T-helper 1 cell (primary cell): ENCODE measurements at places on chromosomes 7 and 10.
A peak's percentile ranks its signal among the peaks of the same experiment; 100 is the strongest.

DNA sequence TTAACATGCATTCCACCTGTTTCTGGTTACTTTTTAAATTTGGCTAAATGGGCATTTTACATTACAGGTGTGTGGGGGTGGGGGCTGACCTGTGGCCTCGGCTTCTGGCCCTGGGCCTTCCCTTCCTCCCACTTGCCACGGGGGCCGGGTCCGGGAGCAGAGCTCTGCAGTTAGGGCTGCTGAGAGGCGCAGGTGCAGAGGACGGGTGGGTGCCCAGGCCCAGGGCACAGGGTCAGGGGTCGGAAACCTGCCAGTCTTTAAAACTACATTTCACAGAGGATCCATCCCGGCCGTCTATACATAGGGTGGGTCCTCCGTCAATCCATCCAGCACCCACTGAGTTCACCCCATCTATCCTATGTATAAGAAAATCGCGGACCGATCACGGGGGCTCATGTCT lies 106.5 kb upstream of the INSIG1 start:
- no peak for DNase-seq

- DNase-seq: no peak
Observed at GRCh38 chr10:121683366-121683765, 85.1 kb upstream of the FGFR2 start.

- DNase-seq: no peak
Observed at GRCh38 chr10:62647375-62648092, 157.0 kb upstream of the ADO start.

DNA sequence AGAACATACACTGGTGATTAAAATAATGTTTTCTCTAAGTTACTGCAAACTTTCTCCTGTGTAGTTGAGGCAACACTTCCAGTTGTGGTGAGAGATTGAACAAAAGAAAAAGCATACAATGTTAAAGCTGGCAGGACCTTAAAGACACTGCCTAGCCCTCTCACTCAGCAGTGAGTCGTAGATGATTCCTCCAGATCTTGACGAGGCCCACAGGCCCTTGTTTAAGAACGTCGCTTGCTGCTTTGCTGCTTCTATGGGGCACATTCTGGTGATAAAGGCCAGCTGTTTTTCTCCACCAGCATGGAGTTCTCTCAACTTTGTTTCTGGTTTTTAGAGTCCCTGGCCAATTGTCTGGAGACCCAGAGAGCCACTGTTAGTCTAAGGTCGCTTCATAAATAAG lies 2.8 kb upstream of the DENND11 start:
- DNase-seq: no peak

GRCh38 chr10:29734962-29735627 lies 100.3 kb upstream of the SVIL start:
- DNase-seq: peak; percentile 41

GRCh38 chr10:97849103-97849686 lies 448 bp upstream of the GOLGA7B start:
- no peak for DNase-seq

DNA sequence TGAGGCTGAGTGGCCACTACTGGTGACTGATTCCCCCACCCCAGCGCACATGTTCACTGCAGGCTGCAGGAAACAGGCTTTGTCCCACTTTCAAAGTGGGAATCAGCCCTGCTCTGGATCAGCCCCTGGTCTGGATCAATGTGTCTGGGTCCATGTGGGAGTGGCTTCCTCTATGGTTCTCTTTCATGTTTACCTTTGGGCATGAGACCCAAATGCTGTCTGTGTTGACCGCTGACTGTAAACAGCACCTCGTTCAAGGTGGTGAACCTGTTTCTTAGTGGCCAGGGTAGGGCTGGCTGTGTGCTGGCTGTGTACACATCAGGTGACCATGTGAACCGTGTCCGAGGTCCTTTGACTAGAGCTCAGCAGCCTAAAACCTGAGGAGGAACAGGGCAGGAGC lies 121.8 kb downstream of the CAMK1D start:
- DNase-seq: no peak

DNA sequence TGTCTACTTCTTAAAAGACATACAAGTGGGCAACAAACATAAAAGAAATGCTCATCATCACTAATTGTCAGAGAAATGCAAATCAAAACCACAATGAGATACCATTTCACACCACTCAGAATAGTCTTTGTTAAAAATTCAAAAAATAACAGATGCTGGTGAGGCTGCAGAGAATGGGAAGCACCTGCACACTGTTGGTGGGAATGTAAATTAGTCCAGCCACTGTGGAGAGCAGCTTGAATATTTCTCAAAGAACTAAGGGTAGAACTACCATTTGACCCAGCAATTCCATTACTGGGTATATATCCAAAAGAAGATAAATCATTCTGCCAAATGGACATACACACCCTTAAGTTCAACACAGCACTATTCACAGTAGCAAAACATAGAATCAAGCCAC lies 61.8 kb upstream of the STEAP1 start:
- no peak for DNase-seq

- no peak for DNase-seq
Observed at GRCh38 chr10:71333129-71333887, 14.2 kb downstream of the SLC29A3 start.

GRCh38 chr7:151697942-151698341 lies 178.2 kb upstream of the RHEB start:
- no peak for DNase-seq

GRCh38 chr10:80691441-80691840 lies 153.7 kb downstream of the SH2D4B start:
- no peak for DNase-seq

GRCh38 chr10:70164163-70164562 lies 6.2 kb downstream of the SAR1A start:
- DNase-seq: no peak

GRCh38 chr7:5387711-5388245 lies 35.9 kb downstream of the TNRC18 start:
- DNase-seq: no peak

- no peak for DNase-seq
Observed at GRCh38 chr10:92027141-92027540, 103.6 kb downstream of the BTAF1 start.

DNA sequence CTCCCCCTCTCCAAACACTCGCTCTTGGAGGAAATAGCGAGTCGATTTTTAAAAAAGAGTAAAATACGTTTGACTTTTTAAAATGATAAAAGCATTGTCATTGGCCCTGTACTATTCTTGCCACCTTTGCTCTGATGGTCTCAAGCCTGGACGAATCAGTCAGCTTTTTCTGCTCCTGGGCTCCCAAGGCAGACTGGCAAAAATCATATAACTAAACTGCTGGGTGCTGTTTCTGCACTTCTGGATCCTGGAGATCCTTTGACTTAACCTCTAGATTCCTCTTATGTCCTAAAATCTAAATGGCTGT lies 1.8 kb downstream of the TPST1 start:
- no peak for DNase-seq

DNA sequence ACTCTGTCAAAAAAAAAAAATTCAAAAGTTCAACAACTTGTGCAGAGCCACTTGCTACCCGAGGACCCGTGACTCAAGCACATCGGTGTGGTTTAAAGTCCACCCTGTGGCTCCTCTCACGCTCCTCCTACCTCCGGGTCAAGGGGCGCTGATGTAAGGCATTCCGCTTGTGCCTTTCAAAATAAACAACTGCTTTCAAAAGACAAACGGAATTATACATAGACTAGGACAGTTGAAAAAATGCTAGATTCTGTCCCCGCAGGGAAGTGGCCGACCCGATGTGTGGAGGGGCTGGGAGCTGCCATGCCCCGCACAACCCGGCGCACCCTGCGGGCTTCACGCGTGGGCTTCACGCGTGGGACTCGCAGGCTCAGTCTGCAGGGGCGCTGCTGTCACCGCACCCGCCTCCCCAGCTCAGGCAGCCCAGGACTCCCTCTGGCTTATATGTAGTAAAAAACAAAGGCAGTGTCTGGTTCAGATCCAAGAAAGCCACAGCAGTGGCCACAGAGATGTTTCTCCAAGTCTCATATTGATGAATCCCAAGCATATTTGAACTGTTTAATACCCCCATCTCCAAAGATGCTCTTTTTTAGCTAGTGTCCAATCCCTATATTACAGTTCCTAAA lies 239.7 kb upstream of the INHBA start:
- no peak for DNase-seq

GRCh38 chr7:1418505-1419309 lies 40.6 kb downstream of the MICALL2 start:
- DNase-seq: no peak

DNA sequence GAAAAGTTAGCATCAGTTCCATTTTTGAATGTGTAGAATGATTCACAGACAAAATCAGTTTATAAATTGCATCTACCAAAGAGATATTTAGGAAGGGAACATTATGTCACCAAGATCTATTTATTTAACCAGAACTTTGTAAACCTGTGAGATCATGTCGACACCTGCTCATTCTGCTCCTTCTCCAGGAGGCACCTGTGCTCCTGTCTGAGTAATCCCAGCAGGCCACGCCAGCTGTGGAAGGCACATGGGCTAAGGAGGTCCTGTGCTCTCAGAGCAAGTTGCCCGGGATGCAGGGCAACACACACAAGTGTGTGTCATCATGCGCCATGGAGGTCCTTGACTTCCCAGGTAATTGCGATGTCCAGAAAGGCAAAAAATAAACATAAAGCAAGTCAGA lies 45.5 kb upstream of the ADARB2 start:
- no peak for DNase-seq

- no peak for DNase-seq
Observed at GRCh38 chr7:21367081-21367480, 60.8 kb upstream of the SP4 start.

- DNase-seq: no peak
Observed at GRCh38 chr10:126252884-126253610, 135.2 kb downstream of the ADAM12 start.

DNA sequence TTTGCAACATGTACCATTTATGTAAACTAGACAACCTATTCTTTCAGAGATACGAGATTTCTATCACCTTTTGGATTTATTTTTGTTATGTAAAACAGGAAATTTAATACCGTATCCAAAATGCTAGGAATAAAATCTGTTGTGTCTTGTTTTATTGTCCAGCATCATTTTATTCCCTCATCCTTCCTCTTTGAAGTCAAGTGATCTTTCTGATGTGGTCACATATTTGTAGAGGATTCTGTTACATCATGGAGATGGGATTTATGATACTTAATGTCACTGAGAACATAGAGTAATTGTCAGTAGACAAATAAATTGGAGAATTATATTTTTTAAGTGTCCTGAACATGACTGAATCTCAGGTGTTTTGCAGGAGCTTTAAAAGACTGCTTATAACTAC lies 64.7 kb downstream of the ZNF277 start:
- no peak for DNase-seq

- DNase-seq: no peak
Observed at GRCh38 chr7:82805527-82805960, 357.1 kb downstream of the PCLO start.

- DNase-seq: no peak
Observed at GRCh38 chr10:70594161-70594560, 8.4 kb downstream of the PRF1 start.

GRCh38 chr10:107031931-107032699 lies 132.4 kb downstream of the SORCS1 start:
- no peak for DNase-seq

DNA sequence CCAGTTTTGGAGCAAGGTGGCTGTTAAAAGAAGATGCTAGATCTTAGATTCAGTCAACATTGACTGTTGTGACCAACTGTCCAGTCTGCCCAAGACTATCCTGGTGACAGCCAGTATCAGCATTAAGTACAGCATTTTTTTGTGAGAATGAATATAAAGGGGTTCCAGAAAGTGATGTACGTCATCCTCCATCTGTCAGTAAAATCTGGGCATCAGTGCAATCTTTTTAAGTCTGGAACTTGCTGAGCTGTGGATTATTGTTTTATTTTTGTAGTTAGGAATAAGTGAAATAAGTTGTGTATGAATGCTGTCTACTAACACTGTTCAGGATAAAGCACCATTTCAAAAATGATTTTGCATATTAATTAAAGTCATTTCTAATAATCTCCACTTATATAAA lies 1020.0 kb upstream of the GHITM start:
- no peak for DNase-seq

GRCh38 chr10:6030940-6031339 lies 31.2 kb downstream of the IL2RA start:
- DNase-seq: no peak
